ENCODE measurements at places on chromosomes 4 and X. TPM values are rescaled to one million over a fixed set of nuclear protein-coding genes. Genes with fewer than 3 reads are reported as not detected.

GRCh38 chr4:120902925-120903324 is 19.6 kb downstream of the PRDM5 start:
- no peak for DNase-seq

DNA sequence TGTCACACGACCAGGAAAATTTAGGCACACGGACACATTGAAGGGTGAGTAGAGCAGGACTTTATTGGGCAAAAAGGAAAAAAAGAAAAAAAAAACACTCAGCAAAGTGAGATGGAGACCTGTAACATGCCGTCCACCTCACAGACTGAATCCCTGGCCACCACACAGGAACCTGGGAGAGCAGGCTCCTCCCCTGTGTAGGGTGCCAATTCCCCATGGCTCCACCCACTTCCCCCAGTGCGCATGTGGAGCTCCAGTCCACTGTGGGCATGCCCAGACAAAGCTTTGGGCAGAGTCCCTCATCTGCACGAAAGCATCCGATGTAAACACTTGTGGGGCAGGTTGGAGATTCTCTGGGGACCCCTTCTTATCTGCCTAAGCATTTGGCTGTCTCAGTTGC is 23.6 kb upstream of the CBR4 start:
- DNase-seq, result no peak

DNA sequence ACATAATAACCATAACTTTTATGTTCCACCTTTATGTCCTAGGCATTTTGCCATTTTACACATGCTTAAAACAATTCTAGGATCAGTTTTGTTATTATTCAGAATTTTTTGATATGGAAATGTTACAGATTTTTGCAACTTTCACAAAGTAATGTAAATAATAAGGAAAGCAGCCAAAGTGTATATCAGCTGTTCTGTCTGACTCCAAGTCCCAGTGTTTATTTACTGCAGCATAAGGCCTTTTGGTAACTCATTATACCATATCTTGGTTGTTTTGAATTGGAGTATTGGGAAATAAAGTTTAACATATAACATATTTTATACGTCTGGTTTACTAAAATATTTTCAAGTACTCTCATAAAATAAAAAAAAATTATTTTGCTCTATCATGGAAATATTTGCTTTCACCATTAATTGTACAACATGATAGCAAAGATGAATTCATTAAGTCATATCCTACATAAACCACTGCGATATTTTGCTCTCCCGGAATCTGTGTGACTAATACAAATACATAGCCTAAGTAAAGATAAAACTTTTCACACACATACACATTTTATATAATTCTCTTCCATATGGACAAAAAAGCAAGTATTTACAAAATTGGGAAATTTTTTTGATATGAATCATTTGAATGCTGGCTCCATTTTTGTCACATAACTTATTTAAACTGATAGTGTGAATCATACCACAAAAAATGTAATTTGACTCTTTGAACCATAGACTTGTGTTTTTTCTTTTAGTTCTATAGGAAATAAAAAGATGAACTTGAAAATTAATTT is 399.0 kb downstream of the PABPC4L start:
- no peak for DNase-seq

- DNase-seq, result no peak
These were observed 11.5 kb downstream of the SH3TC1 start for GRCh38 chr4:8210616-8211015.

- no peak for DNase-seq
These were observed 1.1 kb upstream of the TRMT10A start for GRCh38 chr4:99564921-99565320.

TMEM128 gene
- total RNA-seq, result 6.4 TPM

CCDC160 gene
- not detected for total RNA-seq

CYLC1 gene
- total RNA-seq, result not detected
